ENCODE measurements at places on chromosomes 2 and 18.

GRCh38 chr2:25494616-25495015 is 152.9 kb upstream of the DNMT3A start:
- DNase-seq: no peak

DNA sequence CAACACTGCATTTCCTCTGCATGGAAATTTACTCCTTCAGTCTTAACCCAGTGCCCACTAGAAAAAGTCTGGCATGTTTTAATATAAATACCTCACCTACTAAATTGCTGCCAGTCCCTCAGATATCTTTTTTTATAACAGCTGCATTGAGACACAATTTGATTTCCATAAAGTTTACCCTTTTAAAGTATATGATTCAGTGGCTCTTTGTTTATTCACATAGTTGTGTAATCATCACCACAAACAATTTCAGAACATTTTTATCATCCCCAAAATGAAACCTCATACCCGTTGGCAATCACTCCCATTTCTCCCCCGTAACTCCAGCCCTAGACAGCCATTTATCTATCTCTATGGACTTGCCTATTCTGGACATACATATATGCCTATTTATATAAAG is 17.0 kb upstream of the FRZB start:
- DNase-seq: no peak

DNA sequence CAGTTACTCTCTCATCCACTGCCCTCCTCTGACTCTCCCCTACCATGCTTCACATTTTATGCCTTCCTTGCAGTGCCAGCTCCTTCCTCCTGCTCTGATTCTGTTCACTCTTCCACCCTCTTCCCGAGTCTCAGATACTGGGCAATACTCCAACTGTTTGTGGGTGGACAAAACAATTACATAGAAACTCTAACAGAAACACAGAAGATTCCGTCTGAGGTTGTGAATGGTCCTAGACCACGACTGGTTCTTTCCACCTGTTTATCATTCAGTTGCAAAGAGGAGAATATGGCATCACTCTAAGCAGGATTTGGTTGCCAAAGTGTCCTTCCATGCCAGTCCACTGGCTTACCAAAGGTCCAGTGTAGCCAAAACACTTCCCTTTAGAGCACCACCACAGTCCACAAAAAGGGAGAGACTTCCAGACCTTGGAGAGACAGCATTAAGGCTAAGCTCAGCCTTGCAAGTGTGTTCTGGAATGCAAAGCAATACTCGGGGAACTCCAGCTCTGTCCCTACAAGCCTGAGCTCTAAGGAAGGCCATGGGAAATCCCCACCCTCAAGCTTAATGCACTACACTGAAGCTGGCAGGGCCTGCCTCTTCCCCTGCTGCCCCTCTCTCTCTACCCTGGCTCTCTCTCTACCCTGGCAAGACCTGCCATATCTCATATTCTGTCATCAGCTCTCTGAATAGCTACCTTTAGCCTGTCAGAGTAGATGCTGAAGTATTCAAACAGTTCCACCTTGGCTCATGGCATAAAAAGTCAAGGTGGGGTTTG is 33.6 kb upstream of the RND3 start:
- no peak for DNase-seq

- DNase-seq: no peak
These were observed 998.4 kb downstream of the SOCS6 start for GRCh38 chr18:71287268-71287667.

- DNase-seq: no peak
These were observed 11.3 kb upstream of the TMEM214 start for GRCh38 chr2:27021253-27022049.

GRCh38 chr2:181955010-181955409 is 30.6 kb upstream of the PPP1R1C start:
- DNase-seq: no peak

GRCh38 chr2:157431176-157431575 is 12.7 kb downstream of the CYTIP start:
- DNase-seq: no peak

- no peak for DNase-seq
These were observed 156.0 kb downstream of the RIT2 start for GRCh38 chr18:42959528-42959927.

- no peak for DNase-seq
These were observed 27.9 kb upstream of the ODC1 start for GRCh38 chr2:10475811-10476660.

DNA sequence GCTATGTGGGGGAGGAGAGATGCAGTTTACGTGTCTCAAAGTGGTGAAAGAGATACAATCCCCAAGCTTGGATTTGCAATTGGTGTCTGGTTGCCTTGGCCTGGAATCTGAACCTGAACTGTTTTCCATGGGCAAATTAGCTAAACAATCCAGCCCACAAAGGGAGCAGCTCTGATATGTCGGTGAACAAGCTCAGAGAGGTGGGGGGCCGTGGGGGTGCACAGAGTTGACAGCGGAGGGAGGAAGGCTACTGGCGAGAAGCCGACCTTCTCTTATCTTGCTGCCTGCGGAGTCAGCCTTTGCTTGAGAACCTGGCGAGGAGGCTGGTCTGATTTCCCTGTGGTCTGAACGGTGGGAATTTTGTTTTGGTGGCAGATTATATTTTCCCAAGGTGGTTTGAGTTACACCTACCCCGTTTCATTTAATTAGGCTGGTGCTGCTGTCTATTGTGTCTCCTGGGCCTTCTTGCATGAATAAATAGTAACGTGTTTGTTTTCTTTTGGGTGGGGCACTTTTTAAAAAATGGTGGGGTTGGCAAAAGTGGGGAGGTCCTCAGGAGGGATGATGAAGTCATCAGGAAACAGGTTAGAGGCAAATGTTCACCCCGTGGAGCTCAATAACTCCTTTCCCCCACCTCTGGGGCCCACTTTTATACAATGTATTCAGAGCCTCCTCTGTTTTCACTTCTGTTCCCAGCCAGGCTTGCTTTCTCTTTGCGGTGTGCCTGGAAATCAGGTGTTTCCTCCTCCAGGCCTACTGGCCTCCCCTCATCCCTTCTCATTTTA is 80.9 kb upstream of the IGFBP5 start:
- DNase-seq: no peak

DNA sequence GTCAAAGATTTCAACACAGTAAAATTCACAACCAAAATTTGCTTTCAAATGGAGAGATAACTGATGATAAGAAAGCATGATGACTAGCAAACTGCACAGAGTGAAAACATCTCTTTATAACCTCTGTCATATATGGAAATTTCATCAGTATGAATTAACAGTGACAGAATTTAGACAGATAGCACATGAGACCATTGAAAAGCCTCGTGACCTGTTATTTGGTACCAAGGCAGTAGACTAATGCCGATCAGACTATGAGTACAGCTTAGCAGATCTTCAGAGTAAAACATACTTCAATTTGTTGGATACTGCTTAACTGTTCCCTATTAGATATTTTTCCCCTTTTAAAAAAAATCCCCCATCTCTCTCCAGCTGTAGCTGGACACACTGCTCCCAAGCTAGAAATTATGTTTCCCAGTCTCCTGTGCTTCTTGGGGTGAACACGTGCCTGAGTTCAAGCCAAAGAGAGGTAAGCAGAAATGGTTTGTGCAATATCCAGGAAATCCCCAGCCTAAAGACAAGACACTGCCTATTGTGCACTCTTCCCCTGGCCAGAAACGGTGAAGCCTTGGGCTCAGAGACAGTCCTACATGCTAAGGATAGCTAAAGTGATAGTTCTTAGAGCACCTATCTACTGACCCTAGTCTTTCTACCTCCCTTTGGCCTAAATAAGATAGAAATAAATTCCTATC is 256.1 kb downstream of the NCKAP5 start:
- no peak for DNase-seq

DNA sequence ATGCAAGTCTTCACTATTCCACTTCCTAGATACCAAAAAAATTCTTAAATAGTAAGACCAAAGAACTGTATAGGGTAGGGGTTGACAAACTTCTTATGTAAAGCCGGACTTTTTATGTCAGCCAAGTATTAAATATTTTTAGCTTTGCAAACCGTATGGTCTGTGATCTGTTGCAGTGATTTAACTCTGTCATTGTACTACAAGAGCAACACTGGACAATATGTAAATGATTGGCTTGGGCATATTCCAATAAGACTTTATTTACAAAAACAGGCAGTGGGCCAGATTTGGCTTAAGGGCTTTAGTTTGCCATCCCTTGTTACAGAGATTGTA is 48.0 kb downstream of the MGAT5 start:
- DNase-seq: no peak

DNA sequence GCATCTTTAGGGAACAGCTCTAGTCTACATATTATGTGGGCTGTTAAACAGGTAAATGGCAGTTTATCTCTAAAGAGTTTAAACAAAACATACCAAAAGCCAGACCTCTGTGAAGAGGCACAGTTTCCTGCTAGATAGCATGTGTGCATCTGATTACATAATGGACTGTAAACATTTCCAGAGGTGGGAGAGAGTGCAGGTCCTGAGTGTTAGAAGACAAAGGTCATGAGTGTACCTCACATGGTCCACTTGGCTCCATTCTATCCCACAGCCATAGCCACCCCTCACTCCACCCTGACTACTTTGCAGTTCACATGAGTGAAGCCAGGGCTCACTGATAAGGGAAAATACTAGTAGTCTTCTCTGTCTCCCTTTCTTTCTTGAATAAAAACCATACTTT is 233.4 kb downstream of the MTX2 start:
- no peak for DNase-seq

DNA sequence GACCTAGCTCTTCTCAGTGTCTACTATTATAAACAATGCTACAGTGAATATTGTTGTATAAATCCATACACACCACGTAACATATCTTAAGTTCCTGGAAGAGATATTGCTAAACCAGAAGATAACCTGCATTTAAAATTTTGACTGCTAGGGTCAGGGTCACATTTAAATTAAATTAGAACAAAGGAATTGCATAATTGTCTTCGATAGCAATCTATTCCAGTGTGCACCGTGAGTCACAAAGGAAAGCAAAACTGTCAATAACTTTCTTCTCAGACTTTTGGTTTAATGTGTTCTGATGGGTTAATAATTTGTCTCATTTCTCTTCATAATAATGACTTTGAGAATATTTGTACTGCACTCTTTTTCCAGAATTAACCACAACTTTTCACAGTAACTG is 4.2 kb downstream of the GEN1 start:
- no peak for DNase-seq

DNA sequence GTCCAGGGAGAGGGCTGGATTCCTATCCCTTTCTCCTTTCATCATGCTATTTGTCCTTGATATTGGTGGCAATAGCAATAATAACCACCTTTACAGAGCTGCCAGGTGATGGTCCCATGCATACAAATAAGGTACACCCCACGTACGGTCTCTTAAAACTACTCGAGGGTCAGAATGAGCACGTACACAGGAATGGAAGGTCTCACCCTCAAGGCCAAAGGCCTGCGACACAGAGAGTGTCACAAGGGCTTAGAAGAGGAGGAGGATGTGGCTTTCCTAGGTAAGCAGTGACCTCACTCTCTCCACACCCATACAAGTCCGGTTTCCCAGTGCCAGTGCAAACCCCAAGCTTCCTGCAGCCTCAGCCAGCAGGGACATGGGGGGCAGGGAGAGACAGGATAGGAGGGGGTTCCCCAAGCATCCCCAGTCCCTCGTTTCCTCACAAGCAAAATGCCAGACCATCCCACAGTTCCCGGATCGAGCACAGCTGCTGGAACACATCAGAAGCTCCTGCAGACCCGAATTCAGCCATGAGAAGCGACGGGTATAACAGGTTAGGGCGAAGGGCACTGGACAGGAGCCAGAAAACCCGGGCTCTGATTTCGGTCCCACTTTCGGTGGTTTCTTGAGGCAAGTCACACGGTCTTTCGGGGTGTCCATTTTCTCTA is 49.2 kb downstream of the PLB1 start:
- DNase-seq: no peak

- no peak for DNase-seq
These were observed 42.1 kb upstream of the MAP4K3 start for GRCh38 chr2:39479053-39479670.

DNA sequence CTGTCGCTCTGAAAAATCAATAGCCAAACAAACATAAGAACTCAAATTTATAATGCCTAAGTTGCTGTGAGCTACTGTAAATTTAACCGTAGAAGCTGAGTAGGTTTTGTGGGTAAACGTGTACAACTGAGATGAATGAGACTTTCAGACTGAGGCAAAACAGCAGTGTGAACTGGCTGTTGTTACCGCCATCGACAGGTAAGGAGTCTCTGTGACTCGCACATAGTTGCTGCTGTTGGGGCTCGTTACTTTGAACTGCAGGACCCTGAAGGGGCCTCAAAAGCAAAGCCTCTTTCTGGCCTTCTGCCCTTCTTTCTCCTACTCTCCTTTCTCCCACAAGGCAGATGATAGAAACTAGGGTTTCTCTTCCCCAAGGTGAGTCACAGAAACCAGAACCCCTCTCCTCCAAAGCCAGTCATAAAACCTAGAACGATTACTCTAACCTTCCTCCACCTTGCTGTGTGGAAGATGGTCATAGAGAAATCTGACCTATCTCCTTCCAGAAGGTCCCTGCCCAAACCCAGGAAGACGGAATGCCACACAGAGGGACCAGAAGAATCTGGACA is 101.2 kb downstream of the DLGAP1 start:
- no peak for DNase-seq

GRCh38 chr18:48374423-48375149 is 34.6 kb downstream of the ZBTB7C start:
- DNase-seq: no peak

DNA sequence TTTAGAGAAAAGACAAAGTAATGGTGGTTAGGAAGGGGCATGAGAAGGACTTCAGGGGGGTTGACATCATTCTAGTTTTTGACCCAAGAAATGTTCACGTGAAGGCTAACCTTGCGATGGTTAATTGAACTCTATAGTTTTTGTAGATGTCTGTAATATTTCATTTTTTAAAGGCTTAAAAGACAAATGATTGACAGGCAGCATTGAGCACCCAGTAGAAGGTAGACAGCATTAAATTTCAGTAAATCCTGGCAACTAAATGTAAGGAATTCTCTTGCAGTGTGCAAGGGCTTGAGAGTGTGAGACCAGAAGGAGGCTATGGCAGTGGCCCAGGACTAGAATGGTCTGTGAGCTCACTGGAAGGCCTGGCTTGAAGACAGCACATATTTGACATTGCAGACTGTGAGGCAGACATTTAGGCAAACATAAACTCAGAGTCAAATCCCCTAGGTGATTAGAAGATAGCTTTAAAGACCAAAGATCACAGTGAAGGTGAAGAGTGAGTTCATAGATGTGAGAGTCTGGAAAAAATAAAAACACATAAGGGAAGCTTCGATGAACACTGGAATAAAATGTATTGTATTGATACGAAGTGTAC is 100.1 kb upstream of the MAP4K4 start:
- DNase-seq: no peak

GRCh38 chr2:210503001-210503623 is 26.6 kb upstream of the LANCL1 start:
- no peak for DNase-seq

GRCh38 chr2:142981756-142982155 is 104.3 kb downstream of the KYNU start:
- no peak for DNase-seq

GRCh38 chr2:128180031-128180430 is 89.0 kb downstream of the UGGT1 start:
- DNase-seq: no peak

DNA sequence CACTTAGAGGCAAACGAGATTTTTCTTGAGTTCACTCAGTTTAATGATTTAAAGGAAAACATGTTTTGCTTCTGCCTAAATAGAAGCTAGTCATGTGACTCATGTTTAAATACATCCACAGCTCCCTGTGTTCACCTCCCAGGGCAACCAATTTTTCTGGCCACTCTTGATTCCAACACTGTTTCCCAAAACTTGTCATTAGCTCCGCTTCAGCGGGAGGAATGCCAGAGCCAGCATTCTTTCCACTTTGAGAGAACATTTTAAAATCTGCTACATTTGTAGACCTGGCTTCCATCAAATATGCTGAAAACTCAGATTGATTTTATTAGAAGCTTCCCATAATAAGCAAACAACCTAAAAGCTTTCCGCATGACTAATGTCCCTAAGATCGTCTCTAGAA is 2.8 kb upstream of the CYS1 start:
- DNase-seq: no peak
